SIG-M5 (cell line): ENCODE measurements at places on chromosomes 11 and 22.

DNA sequence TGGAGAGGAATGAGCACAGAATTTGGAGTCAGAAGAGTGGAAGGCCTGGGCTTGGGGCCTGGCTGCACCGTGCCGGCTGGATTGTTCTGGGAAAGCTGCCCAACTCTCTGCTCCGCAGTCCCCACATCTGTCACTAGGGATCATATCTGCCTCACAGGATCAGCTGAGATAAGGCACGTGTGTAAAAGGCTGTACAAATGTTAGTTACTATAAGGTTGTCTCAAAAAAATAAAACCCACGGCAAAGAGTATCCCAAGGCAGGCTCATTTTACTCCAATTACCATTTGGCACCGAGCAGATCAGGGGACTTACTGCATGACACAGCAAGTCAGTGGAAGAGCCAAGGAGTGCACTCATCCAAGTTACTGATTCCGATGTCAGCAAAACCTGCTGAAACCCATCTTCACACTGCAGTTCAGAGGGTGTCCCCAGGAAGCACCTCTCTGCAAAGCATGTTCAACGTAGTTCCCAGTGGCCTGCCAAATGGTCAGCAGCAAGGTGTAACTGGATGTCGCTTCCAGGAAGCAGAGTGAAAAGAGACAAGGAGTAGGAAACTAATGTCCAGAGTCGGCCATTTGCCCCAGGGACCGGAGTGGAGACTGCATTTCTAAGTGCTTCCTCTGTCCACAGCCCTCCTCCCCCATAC is 18.1 kb upstream of the MRTFA start:
- DNase-seq: no peak

DNA sequence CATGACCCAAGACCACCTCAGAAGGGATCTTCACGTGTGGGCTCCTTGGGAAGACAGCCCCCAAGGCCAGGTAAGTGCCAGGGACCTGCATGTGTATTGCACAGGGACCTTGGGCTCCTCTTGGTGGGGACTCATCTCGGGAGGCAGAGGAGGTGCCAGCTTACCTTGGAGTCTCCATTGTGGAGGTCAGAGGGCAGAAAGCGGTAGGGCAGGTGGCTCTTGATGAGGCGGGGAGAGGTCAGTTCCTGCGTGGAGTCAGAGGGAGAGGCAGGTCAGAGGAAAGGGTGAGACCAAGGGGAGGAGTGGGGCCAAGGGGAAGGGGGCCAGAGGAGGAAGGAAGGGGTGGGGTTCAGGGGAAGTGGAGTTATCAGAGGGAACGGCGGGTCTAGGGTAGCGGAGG is 22.5 kb downstream of the SULT4A1 start:
- DNase-seq: no peak

GRCh38 chr11:133425245-133425644 is 107.1 kb downstream of the OPCML start:
- no peak for DNase-seq

GRCh38 chr22:35547987-35548721 is 7.5 kb downstream of the RASD2 start:
- DNase-seq: no peak

- DNase-seq: no peak
Measured at GRCh38 chr11:68043029-68043348, 4.2 kb downstream of the TCIRG1 start.

- DNase-seq: no peak
Measured at GRCh38 chr22:43755011-43755410, 57.1 kb downstream of the EFCAB6 start.
